Left kidney (tissue), 8 donors: ENCODE measurements at places on chromosomes 12 and 14. TPM values are rescaled to one million over a fixed set of nuclear protein-coding genes. Genes with fewer than 3 reads are reported as not detected.

Gene BDKRB2
- polyA plus RNA-seq = 2.5 TPM

Gene CYP27B1
- polyA plus RNA-seq = 2.0 TPM

Gene LRRK2
- polyA plus RNA-seq = 26.7 TPM

Gene TRHDE
- 26.8 TPM for polyA plus RNA-seq

DNA sequence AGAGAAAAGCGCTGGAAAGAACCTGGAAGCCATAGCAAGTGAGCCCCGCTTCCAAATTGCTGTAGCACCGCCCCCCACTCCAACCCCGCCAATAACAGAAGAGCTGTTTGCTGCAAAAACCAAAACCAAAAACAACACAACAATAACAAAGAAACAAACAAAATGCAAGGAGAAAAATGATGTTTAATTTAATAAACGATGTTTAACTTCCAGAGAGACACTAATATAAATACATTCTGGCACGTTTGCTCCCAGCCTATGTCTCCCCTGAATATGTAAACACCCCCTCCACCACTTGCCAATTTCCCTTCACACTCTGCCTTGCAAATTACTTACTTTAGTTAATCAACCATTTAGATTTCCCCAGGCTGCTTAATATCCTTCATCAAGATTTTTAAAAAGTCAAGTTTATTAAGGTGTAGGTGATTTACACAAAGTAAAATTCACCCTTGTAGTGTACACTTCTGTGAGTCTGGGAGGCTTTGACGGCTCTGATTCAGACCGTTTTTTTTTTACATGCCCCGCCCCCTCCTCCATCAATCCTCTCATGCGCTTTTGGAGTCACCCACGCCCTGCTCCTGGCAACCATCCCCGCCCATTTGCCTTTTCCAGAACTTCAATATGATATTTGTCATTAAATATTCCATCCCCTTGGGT, 482 bp upstream of the IFI27L2 start:
- DNase-seq = peak; percentile 42

- DNase-seq = no peak
These were observed 161.9 kb upstream of the PLEKHG7 start for GRCh38 chr12:92540782-92541423.

DNA sequence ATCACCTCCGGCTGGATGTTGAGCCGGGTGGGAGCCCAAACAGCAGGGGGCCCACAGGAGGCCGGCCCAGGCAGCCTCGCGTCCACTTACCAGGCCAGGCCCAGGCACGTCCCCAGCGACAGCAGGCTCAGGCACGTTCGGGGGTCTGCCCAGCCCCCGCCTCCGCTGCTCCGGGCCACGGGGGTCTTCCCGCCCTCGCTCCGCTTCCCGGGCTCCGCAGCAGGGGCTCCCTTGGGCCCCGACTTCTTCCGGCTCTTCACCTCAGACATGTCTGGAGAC, 216 bp downstream of the IKBIP start:
- no peak for DNase-seq

DNA sequence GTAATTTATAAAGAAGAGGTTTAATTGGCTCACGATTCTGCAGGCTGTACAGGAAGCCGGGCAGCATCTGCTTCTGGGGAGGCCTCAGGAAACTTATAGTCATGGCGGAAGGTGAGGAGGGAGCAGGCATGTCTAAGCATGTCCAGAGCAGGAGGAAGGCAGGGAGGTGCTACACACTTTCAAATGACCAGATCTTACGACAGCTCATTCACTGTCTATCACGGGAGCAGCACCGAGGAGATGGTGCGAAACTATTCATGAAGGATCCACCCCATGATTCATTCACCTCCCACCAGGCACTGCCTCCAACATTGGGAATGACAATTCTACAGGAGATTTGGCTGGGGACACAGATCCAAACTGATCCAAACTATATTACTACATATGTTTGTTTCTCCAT, 10.0 kb downstream of the SFSWAP start:
- DNase-seq = no peak

- no peak for DNase-seq
These were observed 30.1 kb downstream of the LRFN5 start for GRCh38 chr14:41636492-41637392.
